Astrocyte of the spinal cord (primary cell): ENCODE measurements at places on chromosomes 11 and 22.
A peak's percentile ranks its signal among the peaks of the same experiment; 100 is the strongest.

GRCh38 chr11:12113294-12113693 is 2.9 kb downstream of the MICAL2 start:
- DNase-seq: peak; percentile 44

DNA sequence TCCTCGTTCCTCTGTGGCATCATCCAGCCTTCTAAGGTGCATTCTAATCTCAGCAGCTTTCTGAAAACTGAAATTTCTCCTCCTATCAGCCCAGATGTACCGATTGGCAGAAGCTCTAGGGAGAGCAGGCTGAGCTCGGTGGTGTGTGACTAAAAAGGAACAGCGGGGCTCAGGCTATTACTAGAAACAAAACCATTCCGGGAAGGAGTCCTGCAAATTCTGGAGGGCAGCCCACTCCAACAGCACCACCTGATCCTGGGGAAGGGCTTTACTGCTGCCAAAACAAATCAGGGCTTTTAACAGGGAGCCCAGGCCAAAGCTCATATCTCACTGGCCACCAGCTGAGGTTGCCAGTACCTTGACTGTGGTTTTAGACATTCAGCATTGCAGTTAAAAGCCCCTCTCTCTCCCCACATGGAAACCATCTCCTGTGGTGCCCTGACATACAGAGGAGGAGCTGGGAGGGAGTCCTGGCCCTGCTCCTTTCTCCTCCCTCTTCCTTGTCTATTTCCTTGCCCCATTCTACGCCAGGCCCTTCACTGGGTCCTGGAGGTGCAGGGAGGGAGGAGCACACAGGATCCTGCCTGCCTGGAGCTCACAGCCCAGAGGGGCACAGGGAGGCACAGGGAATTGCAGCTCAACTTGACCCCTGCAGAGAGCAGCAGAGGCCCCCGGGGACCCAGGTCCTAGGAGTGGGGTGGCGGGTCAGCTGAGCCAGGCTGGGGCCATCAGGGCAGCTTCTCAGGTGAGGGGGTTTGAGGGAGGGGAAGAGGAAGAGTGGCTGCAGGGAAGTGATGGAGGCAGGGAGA is 889 bp downstream of the PLAAT4 start:
- DNase-seq: peak; percentile 95

- DNase-seq: no peak
Observed at GRCh38 chr11:93974759-93975158, 46.4 kb upstream of the HEPHL1 start.

- peak; percentile 58 for DNase-seq
Observed at GRCh38 chr11:35605706-35606105, 12.6 kb upstream of the FJX1 start.

DNA sequence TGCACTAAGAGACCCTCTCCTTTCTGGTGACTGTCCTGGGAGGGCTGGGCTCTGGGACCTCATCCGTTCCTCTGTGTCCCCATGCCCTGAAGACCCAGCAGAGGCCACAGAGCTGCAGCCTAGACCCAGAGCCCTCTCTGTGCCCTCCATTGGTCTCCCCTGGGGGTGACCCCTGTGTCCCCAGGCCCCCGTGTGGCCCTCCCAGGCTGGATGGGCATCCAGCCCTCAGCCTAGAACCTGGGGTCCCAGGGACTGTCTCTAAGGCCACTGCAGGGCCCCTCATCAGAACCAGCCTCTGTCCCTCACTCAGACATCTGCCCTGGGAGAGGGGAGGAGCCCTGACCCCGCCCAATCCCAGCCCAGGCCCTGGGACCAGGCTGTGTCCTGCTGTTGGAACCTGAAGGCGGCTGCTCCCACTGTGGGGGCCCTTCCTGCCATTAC is 5.7 kb downstream of the IGLL1 start:
- no peak for DNase-seq

DNA sequence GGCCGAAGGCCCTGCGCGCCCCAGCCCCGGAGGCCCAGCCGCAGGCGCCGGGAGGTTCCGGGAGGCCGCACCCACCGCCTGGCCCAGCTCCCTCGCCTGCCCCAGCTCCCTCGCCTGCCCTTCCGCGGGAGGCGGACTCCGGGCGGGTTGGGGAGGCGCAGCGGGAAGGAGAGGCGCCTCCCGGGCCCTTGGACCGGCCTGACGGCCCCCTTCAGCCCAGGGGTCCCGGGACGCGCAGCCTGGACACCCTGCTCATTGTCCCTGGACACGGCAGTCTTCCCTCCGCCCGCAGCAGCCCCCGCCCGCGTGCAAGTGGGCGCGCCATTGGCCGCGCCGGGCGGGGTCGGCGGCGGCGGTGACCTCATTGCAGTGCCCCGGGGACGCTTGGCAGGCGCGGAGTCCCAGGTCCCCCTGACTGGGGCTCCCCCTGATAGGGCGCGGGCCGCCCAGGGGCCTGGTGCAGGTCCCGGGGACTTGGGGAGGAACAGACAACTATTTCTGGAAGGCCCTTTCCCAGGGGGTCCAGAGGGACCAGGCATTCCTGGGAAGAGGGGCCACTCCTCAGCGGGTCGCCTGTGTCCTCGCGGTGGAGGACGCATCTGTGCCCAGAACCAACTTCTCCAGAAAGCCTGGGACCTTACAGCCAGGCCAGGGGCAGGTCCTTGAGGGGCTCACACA is 501 bp downstream of the CD151 start:
- no peak for DNase-seq

DNA sequence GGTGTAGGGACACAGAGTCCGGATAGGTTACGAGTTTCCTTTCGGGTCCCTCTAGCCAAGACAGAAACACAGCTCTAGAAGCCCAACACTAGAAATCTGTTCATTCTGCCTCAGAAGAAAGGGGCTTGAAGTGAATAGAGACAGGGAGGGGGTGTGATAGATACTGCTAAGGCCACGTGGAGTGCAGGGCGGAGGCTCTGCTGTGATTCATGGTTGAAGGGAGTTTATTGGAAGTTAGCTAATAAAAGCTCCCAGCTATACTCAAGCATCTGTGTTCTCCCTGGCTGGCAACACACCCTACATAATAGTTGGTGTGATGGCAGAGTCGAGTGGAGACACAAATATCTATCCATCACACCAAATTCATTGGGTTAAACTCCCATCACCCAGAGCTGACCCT is 337.4 kb downstream of the CADM1 start:
- DNase-seq: no peak

DNA sequence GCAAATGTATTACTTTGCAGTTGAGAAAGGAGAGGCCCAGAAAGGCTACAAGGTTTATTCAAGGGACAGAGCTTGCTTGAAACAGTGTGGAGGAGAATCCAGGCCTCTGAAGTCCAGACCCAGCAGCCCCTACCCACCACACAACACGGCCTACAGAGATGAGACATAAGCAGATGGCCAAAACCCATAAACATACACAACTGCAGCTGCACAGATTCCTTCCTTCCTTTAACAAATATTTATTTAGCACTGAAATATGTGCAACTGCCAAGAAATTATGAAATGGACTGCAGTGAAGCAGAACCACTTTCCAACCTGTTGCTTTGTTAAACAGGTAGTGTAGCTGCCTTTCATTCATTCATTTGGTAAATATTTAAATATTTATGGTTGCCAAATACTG is 122.3 kb downstream of the SPATA19 start:
- DNase-seq: no peak

DNA sequence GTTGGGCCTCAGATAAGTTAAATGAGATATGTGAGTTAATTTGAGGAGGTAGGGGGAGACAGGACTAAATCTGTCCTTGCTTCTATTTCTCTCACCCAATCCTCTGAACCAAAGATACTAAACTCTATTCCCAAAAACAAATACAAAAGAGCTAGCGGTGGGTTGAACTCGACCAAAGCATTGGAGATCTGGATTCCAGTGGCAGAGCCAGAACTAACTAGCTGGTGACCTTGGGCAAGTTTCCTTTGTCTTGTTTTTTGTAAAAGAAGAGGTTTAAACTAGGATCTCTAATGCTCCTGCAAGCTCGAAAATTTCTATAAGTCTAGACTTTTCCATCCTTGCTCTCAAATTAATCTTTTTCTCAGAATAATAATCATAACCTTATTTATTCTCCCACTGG is 1.5 kb downstream of the ME3 start:
- DNase-seq: no peak

GRCh38 chr11:129922674-129923073 is 27.3 kb upstream of the NFRKB start:
- DNase-seq: no peak
